Thoracic aorta (tissue), 2 donors: ENCODE measurements at places on chromosomes 4 and X.

GRCh38 chr4:1721666-1722550 is 587 bp downstream of the TACC3 start:
- DNase-seq, result no peak

GRCh38 chr4:123477711-123478209 is 81.2 kb downstream of the SPRY1 start:
- no peak for DNase-seq

- no peak for DNase-seq
Observed at GRCh38 chr4:174537634-174538033, 15.3 kb upstream of the HPGD start.

DNA sequence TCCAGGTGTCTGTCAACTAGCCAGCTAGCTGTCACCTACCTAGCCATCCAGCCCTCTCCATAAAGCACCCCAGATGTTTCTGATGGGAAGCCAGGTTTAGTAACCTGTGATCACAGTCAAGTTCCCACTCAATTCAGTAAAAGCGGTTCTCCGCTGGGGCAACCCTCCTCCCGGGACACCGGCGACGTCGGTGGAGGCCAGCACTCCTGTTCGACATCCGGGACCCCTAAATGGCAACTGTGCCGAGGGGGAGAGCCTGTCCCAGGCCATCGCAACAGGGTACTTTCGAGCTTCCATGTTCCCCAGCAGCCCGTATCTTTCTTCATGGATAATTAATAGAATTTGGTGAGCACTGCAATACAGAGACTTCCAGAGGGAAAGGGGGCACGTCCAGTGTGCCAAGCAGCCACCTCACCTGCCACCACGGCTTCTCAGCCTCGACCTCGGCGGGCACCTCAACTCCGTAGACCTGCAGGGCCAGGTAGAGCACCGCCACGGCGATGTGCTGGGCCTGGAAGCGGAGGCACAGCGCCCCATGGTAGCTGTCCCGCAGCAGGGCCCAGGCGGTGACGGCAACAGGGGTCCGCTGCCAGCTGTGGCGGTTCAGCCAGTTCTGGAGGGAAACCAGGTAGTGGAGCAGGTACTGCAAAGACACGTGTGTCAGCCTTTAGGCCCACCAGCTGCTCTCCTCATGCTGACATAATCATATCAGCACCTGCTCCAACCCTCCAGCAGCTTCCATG is 6.7 kb downstream of the CCNQ start:
- DNase-seq, result no peak

GRCh38 chr4:87153078-87153870 is 67.1 kb downstream of the KLHL8 start:
- no peak for DNase-seq
